Right atrium auricular region (tissue), 2 donors: ENCODE measurements at places on chromosomes 5 and 9.

DNA sequence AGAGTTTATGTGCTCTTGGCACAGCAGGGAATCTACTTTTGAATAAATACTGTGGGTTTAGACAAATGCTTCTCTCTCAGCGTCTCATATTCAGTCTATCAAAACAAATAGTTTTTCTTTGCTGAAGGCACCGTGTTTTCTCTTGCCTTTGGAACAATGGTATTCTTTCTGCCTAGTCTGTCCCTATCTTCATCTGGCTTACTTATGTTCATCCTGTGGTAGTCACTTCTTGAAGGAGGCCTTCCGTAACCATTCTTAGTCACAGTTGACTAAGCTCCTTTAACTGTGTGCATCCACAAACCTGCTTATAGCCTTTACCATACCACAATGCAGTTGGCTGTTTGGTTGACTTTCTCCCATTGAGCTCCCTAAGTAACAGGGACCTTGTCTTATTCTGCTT lies 45.9 kb downstream of the LARP1 start:
- no peak for DNase-seq

DNA sequence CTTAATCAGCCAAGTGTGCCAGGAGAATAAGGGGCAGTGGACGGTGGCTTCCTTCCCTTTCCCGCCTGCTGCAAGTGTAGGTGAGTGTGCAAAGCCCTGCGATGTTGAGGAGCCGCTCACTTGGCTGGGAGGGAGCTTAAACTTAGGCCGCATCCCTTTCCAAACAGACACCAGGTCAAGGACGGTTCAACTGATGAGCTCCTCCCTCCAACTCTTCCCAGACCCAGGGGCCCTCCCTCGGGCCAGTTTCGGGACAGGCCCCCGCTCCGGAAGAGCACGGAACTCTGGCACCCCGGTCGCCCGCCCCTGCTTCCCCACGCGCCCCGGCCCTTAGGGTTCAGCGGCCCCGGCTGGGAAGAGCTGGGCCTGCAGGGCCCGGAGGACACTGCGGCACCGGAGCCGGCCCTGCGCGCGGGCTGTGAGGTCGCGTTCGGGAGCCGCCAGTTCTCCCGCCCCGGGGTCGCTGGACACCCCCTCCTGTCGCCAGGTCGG lies 481 bp downstream of the MRPL36 start:
- no peak for DNase-seq

GRCh38 chr5:9739135-9739534 lies 109.0 kb upstream of the TAS2R1 start:
- DNase-seq: no peak

GRCh38 chr9:135480071-135480939 lies 723 bp downstream of the PPP1R26 start:
- no peak for DNase-seq
